ENCODE measurements at places on chromosomes 11 and 22.

DNA sequence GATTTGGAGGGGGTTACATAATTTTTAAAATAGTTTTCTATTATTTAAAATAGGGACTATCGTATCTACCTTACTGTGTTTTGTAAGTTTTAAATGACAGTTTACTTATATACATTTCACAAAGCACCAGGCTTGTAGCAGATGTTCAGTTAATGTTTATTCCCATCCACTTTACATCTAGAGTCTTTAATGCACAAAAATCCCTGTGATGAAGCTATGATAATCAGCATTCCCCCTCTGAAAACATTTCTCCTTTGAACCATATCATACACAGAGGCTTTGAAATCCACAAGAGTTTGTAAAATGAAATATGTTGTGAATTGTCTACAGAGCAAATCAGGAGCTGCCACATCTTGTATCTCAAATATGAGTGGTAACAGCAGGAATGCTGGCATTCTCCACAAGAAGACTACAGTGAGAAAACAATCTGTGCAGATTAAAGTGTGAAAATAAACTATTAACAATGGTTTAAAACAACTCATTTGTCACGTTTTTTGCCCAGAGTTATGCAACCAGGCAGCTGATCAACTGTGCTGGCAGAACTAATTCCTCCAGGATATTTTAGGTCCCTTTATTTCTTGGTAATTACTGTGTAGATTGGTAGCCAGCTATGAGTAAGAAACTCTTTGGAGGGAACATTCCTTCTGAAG lies 699.1 kb upstream of the ARHGAP42 start:
- DNase-seq = no peak

- DNase-seq = no peak
Measured at GRCh38 chr11:28877340-28877739, 769.2 kb downstream of the METTL15 start.

DNA sequence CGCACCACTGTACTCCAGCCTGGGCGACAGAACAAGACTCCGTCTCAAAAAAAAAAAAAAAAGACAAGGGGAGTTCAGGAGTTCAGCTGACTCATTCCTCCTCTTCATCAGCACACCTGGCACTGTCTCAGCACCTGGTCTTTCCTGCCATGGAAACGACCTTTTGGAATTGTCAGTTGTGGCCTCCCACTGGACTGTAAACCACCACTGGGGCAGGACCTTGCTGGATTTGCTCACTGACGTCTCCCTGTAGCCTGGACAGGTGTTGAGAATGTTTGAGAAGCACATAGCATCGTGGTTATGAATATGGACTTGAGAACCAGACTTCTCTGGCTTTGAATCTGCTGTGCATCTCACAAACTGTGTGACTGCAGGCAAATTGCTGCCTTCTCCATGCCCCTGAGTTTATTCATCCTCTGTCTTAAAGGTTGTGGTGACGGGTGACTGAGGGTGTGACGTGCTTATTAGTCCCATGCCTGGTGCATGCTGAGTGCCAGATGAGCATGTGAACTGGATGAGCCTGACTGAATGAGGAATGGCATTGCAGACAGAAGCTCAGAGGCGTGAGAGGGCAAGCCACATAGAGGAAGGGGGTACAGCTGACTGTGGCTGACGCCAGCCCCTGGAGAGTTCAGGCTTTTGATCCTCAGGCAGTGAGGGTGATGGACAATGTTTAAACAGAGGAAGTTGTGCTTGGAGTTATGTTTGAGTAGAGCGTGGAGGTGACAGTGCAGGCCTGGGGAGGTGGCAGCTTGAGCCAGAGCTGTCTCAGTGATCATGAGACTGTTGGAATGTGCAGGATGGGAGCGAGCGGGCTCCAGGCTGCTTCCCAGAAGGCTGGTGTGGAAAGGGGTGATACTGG lies 12.7 kb downstream of the TOM1 start:
- no peak for DNase-seq

DNA sequence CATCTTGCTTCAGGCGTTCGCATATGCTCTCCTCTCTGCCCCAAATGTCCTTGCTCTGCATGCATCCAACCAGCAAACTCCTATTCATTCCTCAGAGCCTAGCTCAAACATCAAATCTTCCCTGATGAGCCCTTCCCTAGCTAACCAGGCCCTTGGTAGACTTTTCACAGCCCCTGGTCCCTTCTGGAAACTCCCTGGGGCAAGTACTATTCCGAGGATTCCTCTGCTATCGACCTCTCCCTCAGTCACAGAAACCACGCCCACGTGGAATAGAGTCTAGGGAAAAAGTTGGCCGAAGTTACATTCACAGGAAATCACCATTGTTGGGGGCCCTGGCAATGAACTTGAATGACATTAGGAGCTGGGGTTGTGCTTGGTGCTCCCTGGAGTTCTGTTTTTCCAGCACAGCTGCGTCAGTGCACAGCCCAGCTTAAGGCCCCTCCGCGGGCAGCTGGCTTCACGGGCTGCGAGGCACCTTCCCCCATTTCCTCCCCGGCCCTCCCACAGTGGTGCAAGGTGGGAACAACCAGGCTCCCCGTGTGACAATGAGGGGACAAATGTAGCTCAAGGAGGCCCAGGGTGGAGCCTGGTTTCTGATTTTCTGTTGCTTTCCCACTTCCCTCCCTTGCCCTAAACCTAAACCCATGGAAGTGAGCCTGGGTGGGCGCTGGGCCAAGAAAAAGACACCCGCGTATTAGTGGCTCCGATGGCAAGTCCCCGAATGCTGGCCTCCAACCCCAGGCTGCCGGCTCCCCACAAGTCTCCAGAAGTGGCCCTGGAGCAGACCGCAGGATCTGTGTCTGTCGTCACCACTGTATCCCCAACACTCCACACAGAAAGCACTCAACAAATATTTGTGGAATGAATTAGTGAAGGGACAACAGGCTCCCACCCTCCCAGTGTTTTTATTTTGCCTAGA lies 4.3 kb upstream of the ATP5MGL start:
- DNase-seq = no peak

- DNase-seq = no peak
Measured at GRCh38 chr11:65651589-65652510, 10.9 kb downstream of the RELA start.

Measured in GM13977 (cell line).